Spleen (tissue), 13 donors: ENCODE measurements at places on chromosomes 3 and 15. TPM values are rescaled to one million over a fixed set of nuclear protein-coding genes. Genes with fewer than 3 reads are reported as not detected.

DNA sequence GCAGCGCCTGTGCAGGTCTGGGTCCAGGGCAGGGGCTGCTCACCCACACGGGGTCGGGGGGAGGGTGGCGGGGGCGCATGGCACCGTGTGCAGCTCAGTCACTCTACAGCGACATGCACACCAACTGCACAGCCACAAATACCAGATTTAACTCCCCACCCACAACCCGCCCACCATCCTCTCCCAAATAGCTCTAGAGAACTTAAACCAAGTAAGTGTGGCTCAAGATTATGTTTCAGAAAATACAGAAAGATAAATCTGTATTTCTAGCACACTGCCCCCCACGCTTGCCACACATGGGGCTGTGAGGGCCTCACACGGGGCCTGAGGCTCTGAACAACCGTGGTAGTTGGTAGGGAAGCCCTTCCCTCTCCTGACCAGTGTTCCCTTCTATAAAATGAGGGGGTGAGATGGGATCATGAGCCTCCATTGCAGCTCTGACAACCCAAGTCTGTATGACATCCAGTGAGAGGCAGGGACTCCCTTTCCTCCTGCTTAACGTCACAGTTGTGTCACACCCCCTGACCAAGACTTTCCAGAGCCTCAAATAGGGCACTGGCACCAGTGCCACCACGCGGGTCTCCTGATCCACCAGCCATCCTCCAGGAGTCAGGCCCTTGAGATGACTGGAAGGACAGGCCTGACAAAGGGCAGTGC, 23.1 kb downstream of the POC1A start:
- DNase-seq: no peak

DNA sequence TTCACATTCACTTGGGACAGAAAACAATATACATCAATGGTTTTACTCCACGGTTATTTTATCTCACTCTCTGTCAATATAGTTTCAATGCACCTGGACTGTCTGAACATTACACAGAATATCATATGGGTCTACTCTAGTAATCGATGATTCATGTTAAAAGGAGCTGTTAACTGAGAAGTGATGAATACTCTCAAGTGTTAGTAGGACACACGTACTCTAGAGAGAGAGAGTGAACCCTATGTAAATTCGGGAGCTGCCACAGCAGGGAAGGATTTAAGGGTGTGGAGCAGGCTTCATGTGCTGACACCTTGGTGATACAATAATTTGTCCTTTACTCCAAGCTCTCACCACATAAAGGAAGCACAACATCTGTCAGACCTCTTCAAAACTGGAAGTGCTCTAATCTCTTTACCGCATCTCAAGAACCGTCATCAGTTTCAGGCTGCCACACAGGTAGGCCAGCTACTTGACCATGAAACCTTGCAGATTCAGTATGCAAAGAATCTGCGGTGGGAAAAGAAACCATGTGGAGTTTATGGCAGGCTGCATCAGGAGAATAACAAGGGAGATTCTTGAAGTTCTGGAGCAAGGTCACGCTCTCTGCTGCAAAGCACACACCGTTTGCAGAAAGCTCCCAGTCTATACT, 199.2 kb upstream of the TMC3 start:
- no peak for DNase-seq

DNA sequence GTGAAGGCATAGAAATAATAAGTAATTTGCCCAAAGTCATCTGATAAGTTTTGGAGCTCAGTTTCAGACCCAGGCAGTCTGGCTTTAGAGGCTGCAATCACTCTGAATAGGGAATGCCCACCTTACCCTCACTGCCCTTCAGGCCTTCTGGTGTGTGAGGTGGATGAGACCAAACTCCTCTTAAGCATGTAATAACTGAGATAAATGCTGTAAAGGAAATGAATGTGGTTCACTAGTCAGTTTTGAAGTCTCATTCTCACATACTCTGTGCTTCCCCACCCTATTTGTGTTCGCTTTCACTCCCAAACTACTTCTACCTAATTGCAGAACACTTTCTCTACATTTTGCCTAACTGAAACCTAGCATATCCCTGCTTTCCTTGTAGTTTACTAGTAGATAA, 144.1 kb downstream of the FILIP1L start:
- DNase-seq: no peak

- DNase-seq: peak; percentile 69
Observed at GRCh38 chr3:13111873-13112520, 38.8 kb upstream of the IQSEC1 start.

- DNase-seq: no peak
Observed at GRCh38 chr15:90642464-90643300, 74.5 kb upstream of the BLM start.

- no peak for DNase-seq
Observed at GRCh38 chr3:128383316-128384235, 83.1 kb downstream of the DNAJB8 start.

DNA sequence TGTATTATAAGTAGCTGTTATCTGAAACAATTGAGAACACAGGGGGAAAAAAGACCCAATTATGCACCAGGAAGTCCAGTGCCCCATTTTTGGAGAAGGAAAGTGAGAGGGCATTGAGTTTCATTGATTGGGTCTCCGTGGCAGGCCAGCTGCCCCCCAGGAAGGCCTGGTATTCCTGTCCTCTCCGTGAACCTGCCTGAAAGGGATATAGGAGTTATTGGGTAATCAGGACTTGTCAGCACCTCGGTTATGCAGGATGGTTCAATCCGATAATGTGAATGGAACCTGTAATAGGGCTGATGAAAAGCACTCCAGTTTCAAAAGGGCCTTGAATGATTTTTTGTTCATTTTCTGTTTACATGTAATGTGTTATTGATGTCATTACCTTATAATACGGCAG, 122.0 kb upstream of the RARB start:
- no peak for DNase-seq

DNA sequence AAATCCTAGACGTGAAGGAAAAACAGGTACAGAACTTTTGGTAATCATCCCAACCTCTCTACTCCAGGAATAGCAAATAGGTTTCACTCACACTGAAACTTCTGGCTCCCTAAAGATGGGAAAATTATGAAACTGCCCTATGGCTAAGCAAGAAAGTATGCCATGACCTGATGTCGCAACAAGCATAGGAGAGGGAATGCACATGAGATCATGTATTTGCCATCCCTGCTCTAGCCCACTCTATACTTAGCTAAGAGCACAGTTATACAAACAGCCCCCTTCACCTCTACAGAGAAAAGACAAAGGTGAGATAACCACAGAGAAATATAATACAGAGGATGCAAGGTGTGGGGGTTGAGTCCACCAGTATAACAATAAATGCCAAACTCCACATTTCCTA, 102.7 kb downstream of the TBC1D5 start:
- DNase-seq: no peak

DNA sequence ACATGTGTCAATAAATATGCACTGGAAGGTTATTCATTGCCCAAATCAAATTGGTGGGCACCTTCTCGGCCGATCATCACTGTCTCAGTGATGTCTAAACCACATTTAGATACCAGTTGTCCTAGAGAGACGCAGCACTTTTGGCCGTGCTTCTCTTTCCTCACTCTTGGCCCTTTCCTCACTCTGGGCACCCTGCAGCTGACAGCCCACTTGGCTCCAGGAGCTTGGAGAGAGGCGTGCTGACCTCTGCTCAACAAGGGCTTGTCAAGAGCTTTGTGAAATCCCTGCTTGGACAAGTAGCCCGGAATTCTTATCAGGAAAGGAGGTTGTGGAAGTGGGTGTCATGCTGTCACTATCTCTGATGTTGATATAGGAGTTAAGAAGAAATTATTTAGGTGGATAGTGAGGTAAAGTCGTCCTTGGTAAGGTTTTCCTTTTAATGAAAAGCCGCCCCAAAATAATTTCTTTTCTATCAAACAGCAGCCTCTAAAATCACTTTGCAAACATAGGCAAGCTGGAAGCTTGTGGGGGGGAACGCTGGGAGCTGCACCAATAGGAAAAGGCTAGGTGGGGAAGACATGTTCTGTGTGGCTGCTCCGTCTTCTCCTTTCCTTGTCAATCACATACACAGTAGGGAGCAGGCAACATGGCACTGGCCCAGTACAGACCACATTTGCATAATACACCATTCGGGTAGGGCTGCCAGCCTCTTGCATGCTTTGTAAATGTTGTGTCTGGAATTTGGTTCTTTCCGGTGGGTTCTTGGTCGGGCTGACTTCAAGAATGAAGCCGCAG, 126.8 kb upstream of the UBE3A start:
- DNase-seq: no peak

GRCh38 chr3:101890716-101891115, 41.4 kb downstream of the NFKBIZ start:
- no peak for DNase-seq

- DNase-seq: no peak
Observed at GRCh38 chr3:15997274-15997943, 177.1 kb upstream of the GALNT15 start.

DNA sequence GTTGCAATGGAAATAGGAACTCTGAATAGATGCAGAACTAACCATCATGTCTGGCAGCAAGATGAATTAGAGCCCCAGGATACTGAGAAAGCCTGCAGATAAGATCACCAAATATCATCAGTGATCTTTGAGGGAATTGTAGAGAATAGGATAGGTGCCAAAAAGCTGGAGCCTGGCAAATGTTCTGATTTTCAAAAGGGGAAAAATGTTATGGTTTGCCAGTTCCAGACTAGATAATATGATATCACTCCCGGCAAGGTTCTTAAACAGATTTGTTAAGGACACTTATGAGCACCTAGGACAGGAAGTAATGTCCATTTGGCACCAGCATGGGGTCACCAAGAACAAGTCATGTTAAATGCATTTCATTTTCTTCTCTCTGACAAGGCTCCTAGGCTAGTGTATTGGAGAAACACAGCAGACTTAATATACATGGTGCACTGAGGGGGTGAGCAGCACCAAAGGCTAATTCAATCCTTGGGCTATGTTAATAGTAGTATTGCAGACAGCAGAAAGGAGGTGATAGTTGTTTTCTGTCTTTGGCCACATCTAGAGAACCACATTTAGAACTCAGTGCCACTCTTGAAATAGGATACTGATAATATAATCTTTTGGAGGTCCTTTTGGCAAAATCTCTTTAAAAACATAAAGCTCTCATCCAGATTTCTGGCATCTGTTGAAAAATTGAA, 4.8 kb downstream of the SRGAP3 start:
- no peak for DNase-seq

DNA sequence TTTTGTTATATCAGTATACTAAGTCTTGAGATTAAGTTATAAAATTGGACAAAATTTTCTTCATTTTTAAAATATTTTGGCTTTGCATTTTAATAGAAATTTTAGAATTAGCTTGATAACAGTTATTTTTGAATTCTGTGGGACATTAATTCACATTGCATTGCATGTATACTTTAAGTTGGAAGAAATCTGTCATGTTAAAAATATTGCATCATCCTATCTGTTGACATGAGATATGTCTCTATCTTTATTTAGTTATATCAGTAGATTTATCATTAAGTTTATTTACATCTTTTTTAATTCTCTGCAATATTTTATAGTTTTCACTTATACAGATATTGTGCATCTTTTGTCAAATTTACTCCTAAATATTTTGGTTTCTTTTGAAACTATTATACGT, 904.6 kb upstream of the NR2F2 start:
- DNase-seq: no peak

DNA sequence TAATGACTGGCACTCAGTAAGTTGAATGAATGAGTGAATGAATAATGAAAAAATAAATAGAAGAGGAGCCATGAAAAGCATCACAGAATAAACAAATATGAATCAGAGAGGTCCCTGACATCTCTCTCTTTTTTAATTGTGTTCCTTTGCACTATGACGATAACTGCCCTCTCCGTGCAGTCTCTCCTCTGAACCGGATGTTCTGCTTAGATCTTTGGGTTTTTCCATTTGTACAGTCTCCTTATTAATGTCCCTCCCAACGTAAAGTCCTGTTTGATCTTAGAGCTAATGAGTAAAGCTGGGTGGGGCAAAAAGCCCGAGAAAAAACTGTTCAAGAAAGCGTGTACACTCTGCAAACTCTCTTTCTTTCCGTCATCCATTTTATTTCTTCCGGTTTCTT, 28.3 kb upstream of the BHLHE40 start:
- DNase-seq: no peak

- no peak for DNase-seq
Observed at GRCh38 chr3:5045961-5046360, 66.7 kb downstream of the BHLHE40 start.

DNA sequence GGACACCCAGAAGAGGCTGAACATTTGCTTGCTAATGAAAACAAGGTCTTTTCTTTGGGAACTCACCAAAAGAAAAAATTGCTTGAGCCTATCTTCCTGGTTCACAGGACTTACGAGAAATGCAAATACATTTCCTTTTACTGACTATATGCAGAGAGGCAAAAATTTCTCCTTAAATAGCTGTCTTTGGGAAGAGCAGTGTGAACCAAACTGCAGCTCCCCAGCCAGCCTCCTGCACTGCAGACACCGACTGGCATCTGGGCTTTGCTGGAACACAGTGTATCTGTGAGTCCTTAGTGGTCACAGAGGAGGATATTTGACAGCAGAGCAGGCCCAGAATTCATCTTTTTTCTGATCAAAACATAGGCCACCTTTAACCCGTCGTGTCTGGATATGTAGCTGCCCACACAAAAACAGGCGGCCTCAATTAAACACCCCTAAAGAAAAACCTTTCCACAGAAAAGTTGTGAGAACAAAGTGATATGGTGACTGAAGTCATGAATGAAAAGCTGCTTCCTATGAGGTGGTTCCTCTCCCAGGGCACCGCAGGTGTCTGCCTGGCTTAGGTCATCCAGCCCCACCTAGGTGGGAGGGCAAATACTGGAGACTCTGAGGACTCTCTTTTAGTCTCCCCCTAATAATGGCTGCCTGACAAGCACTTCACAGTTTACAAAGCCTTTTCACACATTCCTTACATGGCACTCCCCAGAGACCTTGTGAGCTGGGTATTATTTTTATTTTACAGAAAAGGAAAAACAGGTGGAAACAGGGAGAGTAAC, 46.1 kb upstream of the TMEM158 start:
- DNase-seq: no peak

DNA sequence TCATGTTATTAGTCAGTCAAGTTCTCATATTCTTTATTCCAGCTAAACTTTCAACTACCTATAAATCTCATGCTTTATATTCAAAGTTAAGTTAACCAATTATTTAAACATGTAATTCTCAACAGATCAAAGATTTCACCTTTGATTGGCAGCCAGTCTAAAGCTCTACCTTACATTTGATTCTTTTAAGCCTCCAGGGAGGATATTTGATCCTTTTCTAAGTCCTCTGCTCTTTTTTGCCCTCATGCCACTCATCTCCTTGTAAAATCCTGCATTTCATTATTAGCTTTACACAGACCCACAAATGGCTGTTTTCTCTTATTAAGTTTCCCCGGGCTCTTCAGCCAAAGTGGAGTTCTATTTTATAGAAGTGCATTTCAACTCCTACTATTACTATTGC, 134.1 kb downstream of the NLGN1 start:
- DNase-seq: no peak

ARPIN gene
- polyA plus RNA-seq: 2.7 TPM

LRRC31 gene
- polyA plus RNA-seq: 0.03 TPM

FOXL2 gene
- not detected for polyA plus RNA-seq

CHRNA5 gene
- polyA plus RNA-seq: 0.11 TPM

RPL39L gene
- polyA plus RNA-seq: 10.9 TPM

RAD54L2 gene
- 2.2 TPM for polyA plus RNA-seq

IMPG2 gene
- 0.06 TPM for polyA plus RNA-seq

SLC28A1 gene
- polyA plus RNA-seq: 0.10 TPM
